Activated CD4-positive, alpha-beta T cell treated with anti-CD3 and anti-CD28 coated beads, Interleukin-2, amount 50 U/mL, for 4 hours (primary cell): ENCODE measurements at places on chromosomes 3 and 15.

DNA sequence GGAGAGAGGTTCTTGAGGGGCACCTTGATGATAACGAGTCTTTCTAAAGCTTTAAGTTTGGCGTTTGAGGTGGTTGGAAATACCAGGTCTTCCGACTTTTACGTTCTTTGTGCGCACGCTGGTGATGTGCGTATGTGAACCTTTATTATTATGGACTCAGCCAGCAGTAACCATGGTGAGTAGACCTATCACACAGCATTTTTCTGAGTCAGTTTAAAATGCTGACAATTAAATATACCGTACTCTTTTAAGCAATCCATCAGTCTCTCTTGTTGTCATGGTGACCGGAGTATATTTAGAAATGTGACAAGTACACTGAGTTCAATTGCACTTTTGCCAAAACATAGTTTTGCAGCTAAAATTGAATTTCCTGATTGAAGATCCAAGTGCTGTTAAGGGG, 172.2 kb downstream of the LPP start:
- DNase-seq = no peak

DNA sequence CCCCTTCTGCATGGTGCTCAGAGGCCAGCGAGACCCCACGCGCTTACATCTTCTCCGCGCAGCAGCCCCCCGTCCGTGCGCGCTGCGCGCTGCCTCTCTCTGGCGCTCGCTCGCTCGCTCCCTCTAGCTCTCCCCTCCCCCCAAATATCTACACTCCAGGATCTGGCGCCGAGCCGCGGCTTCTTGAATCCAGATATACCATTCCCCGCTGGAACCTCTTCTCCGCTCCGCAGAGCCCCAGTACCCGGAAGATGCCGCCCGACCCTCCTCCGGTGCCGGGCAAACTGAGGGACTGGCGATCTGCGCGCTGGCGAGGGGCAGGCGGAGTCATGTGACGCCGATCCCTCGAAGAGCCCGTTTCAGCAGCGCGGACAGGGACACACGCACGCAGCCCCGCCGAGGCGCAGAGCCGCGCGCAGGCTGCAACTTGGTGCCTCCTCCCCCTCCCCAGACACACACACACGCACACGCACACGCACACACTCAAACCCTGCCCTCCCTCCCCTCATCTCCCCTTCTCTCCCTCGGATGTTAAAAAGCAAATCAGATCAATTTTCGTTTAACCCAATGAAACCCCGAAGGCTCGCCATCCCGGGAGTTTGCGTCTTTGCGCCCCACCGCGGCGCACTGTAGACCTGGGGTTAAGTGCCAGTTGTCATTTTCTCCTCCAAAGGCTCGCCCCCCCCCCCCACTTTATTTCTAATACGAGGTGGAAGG, at the start of gene RASGRF1:
TSS of gene RASGRF1 (minus strand) at position 294 of the 717 bp plus-strand sequence. CDS start at position 12, 282 bp downstream.
- no peak for DNase-seq

- no peak for DNase-seq
Measured at GRCh38 chr3:100600181-100601042, 9.0 kb upstream of the ADGRG7 start.

DNA sequence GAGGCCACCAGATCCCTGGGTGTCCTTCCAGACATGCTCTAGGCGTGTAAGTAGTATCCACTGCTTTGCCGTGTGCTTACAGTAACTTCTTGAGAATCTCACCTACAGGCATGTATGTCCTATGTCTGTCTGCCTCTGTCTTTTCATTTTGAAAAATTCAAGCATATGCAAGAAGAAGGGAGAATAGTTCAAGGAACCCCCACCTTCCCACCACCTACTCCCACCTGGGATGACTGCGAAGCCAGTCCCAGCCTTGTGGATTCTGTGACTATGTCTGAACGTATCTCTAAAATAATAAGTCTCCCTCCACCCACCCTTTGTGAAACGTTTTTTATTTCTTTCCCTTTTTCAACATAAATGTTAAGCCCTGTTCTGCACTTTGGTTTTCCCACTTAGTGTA, 15.0 kb downstream of the CHST13 start:
- no peak for DNase-seq

GRCh38 chr3:20043396-20043795, 3.1 kb downstream of the KAT2B start:
- DNase-seq = peak; percentile 27

- DNase-seq = no peak
Measured at GRCh38 chr3:134317106-134317947, 56.9 kb downstream of the AMOTL2 start.

DNA sequence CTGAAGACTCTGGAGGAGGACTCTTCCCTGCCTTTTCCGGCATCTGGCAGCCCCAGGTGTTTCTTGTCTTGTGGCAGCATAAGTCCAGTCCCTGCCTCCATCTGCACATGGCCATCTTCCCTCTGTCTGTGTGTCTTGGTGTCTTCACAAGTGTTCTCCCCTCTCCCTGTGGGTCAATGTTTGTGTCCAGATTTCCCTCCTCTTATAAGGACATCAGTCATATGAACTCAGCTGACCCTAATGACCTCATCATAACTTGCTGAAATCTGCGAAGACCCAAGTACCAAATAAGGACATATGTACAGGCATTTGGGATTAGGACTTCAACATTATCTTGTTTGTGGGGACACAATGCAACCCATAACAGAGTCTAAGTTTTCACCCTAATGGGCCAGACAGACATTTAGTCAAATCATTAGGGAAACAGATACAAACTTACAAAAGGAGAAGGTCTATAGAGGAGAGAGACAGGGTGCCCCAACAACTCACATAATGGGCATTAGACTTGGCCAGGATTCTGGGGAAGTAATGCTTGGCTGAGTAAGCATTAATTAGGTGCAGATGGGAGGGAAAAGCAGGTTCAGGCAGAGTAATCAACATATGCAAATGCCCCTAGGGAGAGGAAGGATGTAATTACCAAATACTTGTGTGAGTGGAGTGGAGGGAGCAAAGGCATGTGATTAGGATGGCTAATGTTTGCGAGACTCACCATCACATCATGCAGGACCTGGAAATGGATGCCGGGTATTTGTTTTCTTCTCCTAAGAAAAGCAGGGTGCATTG, 372.8 kb upstream of the TBL1XR1 start:
- DNase-seq = no peak

DNA sequence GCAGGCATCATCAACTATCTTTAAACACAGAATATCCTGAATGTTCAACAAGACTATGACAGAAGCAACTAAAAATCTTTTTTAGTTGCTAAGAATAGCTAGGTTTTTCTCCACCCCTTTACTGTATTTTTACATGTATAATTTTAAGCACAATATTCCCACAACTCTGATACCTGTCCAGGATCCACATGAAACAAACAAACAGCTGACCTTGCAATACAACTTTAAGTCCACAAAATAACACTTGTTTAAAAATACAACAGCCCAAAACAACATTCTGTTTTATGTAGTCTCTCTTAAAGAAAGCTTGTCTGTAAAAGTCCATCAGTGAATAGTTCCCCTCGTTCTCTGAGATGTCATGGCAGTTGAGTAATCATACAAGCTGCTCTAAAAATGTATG, 41.1 kb downstream of the IFT57 start:
- DNase-seq = no peak

- DNase-seq = no peak
Measured at GRCh38 chr3:38458796-38459498, 5.3 kb downstream of the ACVR2B start.

GRCh38 chr15:89352476-89352875, 17.9 kb upstream of the POLG start:
- DNase-seq = no peak

DNA sequence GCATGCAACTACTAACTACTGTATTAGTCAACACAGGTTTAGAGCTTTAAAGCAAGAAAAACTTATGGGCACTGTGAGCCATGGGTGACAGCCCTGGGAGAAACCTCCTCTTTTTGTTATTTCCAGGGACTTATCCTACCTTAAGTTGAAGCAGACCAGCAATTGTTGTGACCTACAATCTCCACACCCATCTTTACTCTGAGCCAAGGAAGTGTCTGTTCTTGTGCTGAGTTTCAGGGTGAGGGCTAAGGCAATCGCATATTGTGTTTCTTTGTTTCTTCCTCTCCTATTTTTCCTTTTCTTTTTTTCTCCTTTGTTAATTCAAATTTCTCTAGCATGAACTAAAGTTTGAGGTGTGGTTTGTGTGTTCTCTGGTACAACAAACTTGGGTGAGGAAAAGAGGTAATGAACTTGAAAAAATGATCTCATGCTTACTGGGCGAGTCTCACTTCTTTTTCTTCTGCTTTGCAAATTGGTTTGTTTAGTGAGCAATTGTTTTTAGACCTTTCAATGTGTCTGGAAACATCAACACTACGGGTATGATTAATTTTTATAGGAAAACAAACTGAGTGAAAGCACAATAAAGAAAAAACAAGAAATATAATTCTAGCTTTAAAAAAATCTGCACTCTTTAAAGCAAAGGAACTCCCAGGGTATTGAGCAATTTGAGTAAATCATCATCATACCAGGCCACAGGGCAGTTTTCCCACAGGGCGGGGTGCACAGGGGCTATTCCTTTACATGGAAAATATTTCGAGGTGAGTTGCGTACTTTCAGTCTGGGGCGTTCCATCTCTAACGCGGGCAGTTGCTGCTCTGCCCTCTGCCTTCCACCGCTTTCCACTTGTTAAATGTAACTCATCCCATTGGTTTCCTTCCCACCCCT, 2.7 kb downstream of the UPK1B start:
- no peak for DNase-seq

DNA sequence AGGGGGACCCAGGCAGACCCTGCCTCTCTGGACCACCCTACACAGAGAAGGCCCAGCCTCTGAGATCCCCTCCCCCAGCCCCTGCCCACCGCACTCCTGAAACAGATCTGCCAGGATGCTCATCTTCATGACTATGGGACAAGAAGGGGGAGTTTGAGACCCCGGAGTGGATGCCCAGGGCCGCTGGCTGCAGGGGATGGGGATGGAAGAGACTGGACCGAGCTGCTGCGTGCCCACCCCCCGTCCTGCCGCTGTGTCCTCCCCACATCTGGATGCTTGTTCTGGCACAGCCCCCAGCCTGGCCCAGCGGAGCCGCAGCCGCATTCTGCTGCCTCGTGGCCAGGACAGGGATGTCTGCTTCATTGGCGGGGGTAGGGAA, 30.3 kb upstream of the SEMA3F start:
- no peak for DNase-seq

GRCh38 chr15:35768949-35769348, 223.0 kb upstream of the DPH6 start:
- DNase-seq = no peak

DNA sequence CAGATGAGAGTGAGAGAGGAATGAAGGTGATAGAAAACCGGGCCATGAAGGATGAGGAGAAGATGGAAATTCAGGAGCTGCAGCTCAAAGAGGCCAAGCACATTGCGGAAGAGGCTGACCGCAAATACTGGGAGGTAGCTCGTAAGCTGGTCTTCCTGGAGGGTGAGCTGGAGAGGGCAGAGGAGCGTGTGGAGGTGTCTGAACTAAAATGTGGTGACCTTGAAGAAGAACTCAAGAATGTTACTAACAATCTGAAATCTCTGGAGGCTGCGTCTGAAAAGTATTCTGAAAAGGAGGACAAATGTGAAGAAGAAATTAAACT, 88.9 kb downstream of the EOMES start:
- no peak for DNase-seq

- no peak for DNase-seq
Measured at GRCh38 chr3:107263269-107264021, 113.8 kb upstream of the CCDC54 start.
